ENCODE measurements at places on chromosomes 3 and 15.

- DNase-seq = no peak
Observed at GRCh38 chr15:48440084-48440483, 108.9 kb downstream of the DUT start.

GRCh38 chr15:64688770-64689169 is 86.6 kb downstream of the RBPMS2 start:
- no peak for DNase-seq

- DNase-seq = no peak
Observed at GRCh38 chr3:23942546-23942945, 2.5 kb upstream of the NR1D2 start.

GRCh38 chr3:182241766-182242488 is 530.2 kb downstream of the SOX2 start:
- DNase-seq = peak; percentile 54

DNA sequence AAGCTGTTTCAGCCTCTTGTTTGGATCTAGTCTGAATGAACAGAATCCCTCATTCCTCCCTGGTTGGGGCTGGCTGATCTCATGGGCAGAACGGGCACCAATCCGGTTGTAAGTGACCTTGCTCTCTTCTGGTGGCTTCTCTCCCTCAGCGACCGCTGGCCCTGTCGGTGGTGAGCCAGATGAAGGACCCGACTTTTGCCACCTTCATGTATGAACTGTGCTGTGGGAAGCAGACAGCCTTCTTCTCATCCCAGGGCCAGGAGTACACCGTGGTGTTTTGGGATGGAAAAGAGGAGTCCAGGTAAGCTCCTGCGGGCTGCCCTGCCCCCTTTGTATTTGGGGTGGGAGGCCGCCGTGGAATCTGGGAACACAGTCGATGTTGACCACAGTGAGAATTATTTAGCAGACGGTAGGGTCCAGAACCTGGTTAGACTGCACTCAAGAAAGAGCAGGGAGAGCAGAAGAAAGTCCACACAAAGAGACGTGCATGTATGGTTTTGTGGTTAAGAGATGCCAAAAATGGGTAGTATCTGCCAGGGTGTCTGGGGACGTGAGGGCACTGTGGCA is 138.8 kb downstream of the LRRK1 start:
- DNase-seq = no peak

GRCh38 chr15:46778876-46779275 is 938.4 kb upstream of the SEMA6D start:
- no peak for DNase-seq

GRCh38 chr15:34336991-34337556 is 507 bp downstream of the SLC12A6 start:
- no peak for DNase-seq

- peak; percentile 82 for DNase-seq
Observed at GRCh38 chr3:16884084-16884747, 539 bp upstream of the PLCL2 start.

- no peak for DNase-seq
Observed at GRCh38 chr3:62027796-62028195, 345.6 kb downstream of the FEZF2 start.

GRCh38 chr3:177622520-177622919 is 425.2 kb upstream of the TBL1XR1 start:
- no peak for DNase-seq

DNA sequence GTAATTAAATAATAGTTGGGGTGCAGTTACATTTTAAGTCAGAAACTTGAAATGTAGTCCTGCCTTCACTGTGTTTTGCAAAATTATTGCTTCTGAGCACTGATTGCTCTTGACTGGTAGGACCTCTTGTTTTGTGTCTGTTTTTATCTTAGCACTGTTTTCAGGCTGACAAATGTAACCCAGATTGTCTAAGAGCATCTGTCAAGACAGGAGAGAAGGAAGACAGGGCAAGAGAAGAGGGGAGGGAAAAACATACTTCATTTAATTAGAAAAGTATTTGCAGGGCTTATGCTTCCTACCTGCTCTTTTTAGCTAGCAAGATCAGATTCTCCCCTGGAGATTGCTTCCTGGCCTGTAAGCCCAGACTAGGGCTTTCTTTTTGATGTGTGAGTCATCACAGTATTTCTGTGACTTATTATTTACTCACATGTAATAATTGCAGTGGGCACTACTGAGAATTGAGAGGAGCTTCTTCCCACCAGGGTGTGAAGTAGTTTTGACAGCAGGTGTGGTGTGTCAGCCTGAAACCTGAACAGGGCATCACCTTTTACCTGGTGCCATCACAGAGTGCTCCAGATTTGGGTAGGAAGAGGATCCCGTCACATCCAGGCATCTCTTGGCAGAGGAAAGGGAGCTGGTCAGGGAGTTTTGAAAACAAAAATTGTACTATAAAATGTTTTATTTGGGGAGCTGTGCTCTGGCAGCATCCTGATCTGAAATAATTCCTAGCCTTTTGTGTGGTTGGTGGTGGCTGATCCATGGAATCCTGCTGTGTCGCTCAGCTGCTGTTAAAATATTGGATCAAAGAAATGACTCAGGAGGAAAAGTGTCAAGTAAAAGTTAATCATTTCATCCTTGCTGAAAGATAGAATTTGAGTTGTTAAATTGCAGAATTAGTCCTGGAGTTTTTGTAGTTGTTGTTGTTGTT is 98.2 kb downstream of the TMEM108 start:
- DNase-seq = no peak

DNA sequence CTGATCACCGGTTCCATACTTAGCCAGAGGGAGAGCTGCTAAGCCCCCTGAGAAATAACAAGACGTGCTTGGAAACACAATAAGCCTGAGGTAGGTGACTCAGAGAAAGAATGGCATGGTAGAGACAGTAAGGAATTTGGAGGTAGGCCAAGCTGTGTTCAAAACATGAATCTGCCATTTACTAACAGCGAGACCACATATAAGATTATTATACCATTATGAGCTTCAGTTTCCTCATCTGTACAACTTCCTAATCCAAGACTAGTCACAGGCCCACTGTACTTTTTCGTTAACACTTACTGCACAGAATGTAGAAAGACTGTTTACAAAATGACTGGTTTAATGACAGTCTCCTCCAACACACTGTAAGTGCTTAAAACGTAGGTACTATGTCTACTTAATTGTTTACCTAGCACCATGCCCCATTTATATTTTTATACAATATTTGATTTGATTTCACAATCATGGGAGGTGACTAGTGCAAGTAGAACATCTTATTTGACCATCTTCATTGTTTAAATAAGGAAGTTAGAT is 25.7 kb downstream of the ATOSA start:
- no peak for DNase-seq

DNA sequence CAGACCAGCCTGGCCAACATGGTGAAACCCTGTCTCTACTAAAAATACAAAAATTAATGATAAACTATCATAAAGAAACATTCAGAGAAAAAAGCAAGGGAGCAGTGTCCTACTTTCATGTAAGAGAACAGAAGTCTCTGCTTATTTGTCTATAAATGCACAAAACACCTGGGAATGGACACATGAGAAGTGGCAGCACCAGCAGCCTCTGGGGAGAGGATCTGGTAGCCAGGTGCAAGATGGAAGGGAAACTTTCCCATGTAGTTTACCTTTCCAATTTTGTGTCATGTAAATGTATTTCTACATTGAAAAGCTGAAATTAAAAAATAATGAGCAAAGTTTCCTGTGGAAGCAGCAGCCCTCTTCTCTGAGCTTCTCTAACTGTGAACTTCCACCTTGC is 18.8 kb downstream of the SCAP start:
- DNase-seq = no peak

GRCh38 chr3:38588995-38589937 is 60.2 kb downstream of the SCN5A start:
- peak; percentile 4 for DNase-seq

GRCh38 chr15:57122080-57122840 is 203.8 kb downstream of the TCF12 start:
- DNase-seq = no peak

DNA sequence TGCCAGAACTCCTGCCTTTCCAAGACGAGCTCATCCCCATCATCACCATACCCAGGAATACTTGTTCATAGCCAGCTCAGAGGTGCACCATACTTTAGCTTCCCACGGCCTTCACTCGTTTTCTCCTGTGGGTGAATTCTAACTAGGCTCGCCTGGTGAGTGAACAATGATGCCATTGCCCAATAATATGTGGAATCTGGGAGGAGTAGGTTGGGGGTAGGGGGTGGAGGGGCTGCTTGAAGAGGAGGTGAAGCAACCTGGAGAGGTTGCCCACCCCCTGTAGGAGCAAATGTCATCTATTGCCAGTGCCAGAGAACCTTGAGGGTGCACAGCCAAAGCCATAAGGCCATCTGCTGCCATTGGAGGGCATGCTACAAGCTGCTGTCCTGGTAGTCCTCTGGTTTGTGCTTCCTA is 592 bp upstream of the ZNF445 start:
- DNase-seq = peak; percentile 30

DNA sequence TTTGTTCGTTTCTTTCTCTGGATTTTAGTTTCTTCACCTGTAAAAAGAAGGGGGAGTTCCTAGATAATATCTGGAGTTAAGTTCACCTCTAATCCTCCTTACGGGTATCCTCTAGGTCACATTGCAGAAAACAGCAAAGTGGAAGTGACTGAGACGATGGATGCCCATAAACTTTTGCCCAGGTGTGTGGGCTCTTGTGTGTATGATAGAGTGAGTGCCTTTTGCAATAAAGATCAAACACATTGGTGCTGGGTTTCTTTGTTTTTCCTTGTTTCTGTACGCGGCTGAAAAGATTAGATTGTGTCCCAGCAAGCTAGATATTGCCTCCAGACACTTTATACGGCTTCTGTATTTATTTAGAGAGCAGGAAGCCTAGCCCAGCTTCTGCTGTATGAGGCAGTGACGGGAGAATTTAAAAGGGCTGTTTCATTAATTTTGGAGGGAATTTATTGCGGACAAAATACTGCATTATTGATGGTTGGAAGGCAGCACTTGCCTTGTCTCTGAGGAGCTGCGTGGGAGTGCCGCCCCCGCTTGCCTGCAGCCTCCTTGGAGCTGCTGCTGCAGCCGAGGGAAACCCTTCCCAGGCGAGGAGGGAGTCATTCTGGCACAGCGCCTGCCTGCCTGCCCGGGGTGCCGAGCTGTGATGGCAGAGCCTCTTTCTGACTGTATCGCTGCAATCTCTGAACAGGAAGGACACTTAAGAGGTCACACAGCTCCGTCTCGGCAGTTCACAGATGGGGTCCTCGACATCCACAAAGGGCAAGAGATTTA is 38.5 kb downstream of the PYDC2 start:
- DNase-seq = peak; percentile 36

DNA sequence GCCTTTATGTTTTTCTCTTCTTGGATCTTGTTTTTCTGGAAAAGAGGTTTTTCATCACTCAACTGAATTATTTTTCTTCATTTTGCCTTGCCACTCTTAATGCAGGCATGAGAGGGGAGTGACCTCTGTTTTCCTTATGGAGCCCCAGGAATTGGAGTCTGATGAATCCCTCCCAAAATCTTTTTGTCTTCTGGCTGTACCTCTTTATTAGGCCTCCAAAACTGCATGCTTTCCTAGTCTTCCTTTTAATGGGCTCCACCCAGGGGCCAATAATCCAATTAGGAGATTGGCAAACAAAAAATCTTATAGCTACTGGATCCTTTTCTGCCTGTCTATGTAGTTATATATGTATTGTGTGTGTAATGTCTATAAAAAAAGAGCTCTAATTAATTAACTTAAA is 192.4 kb upstream of the PEX5L start:
- no peak for DNase-seq

- DNase-seq = peak; percentile 15
Observed at GRCh38 chr15:68644083-68644904, 65.5 kb downstream of the CORO2B start.

GRCh38 chr3:134029734-134030378 is at the start of gene SLCO2A1:
TSS of gene SLCO2A1 (minus strand) at chr3:134029925. CDS start at chr3:134029802, 123 bp downstream.
- peak; percentile 57 for DNase-seq

DNA sequence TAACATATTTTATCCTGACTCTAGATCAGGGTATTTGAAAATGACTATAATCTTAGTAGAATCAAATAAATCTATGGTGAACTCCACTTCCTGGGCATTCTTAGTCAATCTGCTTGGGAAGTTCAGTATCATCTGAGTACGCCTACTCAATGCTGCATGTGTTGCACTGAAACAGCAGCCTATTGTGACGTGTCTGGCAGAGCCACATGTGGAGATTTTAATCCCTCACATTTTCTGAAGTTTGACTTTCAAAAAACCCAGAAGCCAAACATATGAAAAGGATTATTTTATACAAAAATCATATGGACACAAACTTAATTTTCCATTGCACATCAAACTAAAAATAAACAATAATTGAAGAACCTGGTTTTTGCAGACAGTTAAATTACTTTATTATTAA is 798.3 kb downstream of the ROBO1 start:
- peak; percentile 43 for DNase-seq

- no peak for DNase-seq
Observed at GRCh38 chr3:183069086-183069485, 30.2 kb downstream of the MCCC1 start.

DNA sequence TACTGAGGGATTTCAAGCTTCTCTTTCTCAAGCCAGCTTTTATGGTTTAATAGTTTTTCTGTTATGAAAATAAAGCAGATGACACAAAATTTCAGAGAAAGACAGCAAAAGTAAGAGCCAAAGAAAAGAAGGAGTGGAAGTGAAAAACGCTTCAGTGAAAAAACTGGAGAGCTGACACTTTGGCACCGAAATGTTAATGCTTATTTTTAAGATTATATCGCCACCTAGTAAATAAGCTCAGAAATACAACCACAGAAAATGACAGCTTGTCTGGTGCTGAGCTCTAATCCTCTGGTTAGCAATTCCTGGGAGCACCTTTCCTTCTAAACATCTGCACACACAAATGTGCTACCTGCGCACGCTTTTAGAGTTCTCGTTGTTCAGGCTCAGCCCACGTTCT is 101.6 kb downstream of the ZPLD1 start:
- DNase-seq = no peak

GRCh38 chr15:34582461-34583371 is 735 bp downstream of the GOLGA8B start:
- peak; percentile 45 for DNase-seq

DNA sequence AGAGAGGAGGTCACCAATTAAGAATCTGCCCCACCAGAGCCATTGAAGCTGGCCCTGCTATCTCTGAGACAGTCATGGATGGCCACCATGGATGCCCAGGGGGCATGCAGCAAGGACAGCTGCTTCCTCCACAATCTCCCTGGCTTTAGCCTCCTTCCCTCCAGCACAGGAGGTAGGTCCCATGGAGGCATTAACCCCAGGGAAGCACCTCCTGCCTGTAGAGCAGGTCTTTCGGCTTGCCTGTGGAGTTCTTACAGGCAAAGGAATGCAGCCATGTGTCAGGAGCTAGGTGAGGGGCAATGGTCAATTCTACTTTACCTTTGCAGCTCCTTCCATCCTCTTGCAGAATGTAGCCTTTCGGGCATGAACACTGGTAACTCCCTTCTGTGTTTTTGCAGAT is 93.8 kb downstream of the DUT start:
- DNase-seq = no peak

DNA sequence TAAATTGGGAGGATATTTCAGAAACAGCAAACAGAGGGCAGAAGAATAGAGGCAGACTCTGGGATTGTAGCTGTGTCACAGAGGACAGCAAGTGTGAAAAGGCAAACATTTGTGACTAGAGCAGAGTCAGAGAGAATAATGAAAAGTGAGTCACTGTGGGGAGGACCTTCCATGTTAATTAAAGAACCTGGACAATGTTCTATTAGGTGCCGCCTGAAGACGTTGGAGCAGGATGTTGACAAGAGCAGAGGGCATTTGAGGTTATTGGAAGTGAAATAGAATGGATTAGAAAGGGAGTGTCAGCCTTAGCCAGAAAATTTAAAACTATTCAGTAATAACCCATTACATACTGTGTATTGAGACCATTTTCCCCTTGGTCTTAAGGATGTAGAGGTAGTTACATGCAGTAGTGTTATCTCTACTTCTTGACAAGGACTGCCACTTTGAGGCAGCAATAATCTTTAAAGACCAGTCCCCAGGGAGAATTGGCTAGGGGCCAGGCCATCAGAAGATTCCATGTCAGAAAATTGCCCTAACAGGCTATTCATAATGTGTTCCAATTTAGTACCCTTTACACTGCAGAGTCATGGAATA is 5.8 kb downstream of the ACKR2 start:
- DNase-seq = no peak

Data from left hindlimb (tissue), 1 donor.